ENCODE measurements at places on chromosomes 3 and 15.

GRCh38 chr15:89095073-89095472, 6.8 kb downstream of the ABHD2 start:
- DNase-seq = no peak

- DNase-seq = no peak
Measured at GRCh38 chr3:87979527-87979926, 79.3 kb downstream of the CGGBP1 start.

GRCh38 chr15:53359038-53359437, 400.4 kb downstream of the WDR72 start:
- DNase-seq = no peak

DNA sequence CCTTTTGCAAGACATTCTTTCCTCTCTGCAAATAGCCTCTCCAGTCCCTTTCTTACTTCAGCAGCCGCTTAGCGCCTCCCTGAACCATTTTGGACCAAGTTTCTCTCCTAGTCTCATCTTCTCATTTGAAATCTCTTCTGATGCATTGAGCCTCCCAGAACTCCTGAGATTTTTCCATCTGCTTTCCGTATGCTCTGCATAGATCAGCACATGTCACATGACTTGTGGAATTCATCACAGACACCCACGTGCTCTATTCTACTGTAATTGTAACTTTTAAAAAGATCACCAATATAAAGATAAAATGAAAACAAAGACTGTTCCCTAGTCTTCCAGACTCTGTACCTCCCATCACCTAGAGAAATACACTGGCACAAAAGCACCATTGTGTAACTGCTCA, 100.7 kb downstream of the GADL1 start:
- no peak for DNase-seq

GRCh38 chr3:9897408-9898372, 5.0 kb upstream of the IL17RE start:
- no peak for DNase-seq

Data from DMS 273 treated with DMSO at 0.1 percent for 48 hours (cell line).